Activated naive CD4-positive, alpha-beta T cell (primary cell): ENCODE measurements at places on chromosomes 3 and 15.

GRCh38 chr15:70857562-70858285 is 3.8 kb upstream of the LARP6 start:
- no peak for DNase-seq

DNA sequence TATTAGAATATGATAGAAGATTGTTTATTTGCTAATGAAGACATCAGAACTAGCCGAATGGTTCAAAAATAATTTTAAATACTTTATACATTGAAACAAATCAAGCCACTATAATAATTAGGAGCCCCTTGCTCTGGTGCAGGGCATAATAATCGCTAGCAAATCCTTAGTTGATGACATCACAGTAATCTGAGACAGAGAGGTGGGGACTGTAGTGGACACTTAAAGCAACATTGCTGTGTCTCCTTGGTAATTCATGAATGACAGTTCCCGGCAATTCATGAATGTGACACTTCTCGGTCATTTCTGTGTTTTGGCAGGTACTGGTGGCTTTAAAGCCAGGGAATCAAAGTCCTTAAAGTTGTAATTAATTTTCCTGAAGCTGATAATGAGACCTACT is 114.3 kb downstream of the PPM1L start:
- DNase-seq = no peak

GRCh38 chr15:69498282-69498681 is 45.7 kb downstream of the RPLP1 start:
- DNase-seq = no peak

DNA sequence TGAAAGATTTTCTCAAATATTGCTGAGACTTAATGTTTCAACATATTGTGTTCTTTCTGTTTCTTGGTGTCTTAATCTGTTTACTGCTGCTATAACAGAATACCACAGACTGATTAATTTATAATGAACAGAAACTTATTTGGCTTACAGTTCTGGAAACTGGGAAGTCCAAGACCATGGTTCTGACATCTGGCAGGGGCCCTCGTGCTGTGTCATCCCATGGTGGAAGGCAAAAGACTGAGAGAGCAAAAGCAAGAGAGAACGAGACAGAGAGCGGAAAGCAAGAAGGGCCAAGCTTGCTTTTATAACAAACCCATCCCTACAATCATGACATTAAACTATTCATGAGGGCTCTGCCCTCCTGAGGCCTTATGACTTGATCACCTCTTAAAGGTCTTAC is 88.7 kb downstream of the ARNT2 start:
- DNase-seq = no peak

- DNase-seq = no peak
Measured at GRCh38 chr15:78840661-78841375, 29.6 kb upstream of the ADAMTS7 start.

- DNase-seq = no peak
Measured at GRCh38 chr15:82537351-82537908, 2.8 kb downstream of the RPS17 start.

GRCh38 chr3:149999421-149999820 is 28.7 kb upstream of the PFN2 start:
- no peak for DNase-seq

DNA sequence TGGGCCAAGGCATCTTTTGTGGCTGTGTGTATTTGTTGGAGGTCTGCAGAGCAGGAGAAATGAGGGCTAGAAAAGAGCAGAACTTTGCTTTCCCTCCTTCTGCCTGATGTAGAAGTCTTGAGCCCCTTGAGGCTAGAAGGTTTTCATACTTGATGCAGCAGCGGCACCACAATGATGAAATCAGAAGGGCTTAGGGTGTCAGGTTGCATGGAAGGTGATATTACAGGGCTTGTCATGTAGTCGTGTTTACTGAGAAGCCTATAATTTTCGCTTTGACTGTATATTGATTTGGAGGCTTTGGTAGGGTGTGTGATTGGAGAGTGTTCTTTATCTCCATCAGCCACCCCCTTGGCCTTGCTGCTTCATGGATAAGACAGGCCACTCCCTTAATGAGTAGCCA is 339.8 kb downstream of the THSD4 start:
- DNase-seq = no peak

DNA sequence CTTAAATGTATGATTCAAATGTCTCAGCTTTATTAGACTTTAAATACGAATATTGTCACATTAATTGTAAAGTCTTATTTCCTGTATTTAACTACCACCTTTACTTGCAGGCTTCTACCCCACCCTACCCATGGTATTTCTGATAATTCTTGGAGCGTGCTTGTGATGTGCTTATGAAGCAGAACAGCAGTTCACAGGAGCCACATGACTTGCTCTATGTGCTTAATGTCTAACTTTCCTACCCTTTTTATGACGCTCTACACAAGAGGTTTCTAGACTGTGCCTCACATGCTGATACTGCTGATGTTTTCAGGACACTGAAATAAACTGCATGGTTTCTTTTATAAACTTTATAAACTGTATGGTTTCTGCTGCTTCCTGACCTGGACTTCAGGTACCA is 553.5 kb upstream of the CCDC54 start:
- DNase-seq = no peak

DNA sequence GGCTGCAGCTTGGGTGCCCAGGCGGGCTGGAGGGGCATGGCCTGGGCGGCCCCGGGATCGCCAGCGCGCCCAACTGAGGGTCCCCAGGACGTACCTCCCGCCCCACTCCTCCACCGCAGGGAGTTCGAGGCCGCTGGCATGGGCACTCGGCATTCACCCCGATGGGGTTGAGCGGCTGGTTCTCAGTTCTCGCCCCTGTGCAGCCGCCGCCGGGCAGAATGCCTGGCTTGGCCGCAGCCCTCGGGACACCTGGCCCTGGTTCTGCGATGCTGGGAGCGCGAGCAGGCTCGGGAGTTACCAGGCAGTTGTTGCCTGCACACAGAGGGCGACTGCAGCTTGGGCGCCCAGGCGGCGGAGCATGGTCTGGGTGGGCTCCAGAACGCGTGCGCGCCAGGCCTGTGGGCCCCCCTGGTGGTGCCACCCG is 121.4 kb downstream of the LMLN start:
- DNase-seq = no peak

GRCh38 chr15:42194513-42194912 is 13.6 kb downstream of the VPS39 start:
- DNase-seq = no peak

DNA sequence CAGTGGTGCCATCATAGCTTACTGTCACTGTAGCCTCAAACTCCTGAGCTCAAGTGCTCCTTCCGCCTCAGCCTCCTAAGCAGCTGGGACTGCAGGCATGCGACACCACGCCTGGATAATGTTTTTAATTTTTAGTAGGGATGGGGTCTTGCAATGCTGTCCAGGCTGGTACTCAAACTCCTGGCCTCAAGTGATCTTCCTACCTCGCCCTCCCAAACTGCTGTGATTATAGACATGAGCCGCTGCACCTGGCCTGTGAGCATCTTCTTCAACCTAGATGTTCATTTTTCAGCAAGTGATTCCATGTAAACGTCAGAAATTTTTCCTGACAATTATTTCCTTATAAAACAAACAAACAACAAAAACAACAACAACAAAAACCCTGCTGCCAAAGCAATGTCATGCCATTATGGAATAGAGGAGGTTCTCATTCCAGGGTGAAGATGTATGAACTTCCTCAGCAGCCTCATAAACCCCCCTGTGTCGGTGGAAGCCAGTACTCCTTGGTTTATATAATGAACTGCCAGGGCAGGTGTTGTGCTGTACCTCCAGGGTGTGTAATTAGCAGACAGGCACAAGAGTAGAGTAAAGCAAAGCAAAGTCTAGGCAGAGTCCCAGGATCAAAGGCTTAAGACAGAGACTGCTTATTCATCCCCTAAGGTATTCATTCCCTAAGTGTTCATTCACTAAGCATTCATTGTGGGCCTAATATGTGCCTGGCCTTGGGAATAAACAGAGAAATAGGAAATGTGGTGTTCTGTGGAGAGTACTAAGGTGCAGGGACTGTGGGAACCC is 44.6 kb downstream of the NR2C2 start:
- no peak for DNase-seq

- DNase-seq = no peak
Measured at GRCh38 chr3:30477149-30477921, 129.1 kb upstream of the TGFBR2 start.

DNA sequence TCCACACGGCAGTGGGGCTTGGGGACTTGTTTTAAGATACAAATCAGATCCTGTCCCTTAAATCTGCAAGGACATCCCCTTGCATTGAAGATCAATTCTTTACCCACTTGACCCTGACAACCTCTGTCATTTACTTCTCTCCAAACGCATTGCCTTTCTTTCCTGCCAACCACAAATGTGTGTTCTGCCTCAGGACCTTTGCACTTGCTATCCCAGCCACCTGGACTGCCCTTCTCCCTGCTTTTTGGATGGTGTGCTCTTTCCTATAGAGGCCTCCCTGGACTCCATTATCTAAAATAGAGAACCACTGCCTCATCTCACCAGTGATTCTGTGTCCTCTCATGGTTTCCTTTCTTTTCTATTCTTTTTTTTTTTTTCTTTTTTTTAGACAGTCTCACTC is 1.5 kb upstream of the RPL29 start:
- DNase-seq = no peak

DNA sequence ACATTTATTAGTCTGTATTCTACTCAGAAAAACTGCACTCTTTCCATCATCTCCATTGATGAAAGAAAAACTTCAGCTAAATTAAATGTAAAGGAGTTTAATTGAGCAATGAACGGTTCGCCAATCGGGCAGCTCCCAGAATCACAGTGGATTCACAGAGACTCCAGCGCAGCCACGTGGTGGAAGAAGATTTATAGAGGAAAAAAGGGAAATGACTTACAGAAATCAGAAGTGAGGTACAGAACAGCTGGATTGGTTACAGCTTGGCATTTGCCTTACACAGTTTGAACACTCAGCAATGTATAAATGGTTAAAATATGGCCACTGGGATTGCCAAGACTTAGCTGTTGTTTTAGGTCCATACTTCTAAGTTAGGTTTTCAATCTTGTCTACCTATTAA is 2.8 kb upstream of the SUCLG2 start:
- DNase-seq = no peak

DNA sequence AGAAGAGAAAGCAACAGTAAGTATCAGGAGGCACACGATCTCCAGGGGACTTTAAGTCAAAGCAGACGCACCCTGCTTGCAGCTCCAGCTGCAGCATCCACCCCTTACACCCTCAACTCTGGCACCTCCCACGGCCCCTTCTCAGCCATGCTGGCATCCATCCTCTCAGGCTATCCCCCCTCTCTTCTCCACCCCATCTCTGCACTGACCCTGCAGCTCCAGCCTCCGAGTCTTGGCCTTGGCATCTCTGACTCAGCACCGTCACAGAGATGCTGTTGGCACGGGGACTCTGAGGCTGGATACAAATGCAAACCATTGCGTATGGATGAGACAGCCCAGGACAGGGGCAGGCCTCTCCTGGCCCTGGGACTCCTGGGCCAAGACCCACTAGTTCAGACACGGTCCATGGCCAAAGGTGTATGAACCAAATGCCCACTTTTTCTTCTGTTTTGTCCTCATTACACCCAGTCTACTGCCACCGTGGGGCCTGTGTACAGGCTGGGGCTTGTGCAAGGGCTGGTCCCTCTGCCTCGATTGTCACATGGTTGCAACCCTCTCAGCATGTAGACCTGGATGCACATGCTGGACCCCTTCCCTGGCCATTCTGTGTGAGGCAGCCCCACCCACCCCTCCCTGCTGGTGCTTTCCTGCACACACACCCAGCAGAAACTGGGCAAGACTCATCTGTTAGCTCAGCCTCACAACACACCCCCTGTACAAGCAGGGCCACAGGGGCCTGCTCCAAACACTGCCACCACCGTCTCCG is 18.7 kb upstream of the ZXDC start:
- no peak for DNase-seq

DNA sequence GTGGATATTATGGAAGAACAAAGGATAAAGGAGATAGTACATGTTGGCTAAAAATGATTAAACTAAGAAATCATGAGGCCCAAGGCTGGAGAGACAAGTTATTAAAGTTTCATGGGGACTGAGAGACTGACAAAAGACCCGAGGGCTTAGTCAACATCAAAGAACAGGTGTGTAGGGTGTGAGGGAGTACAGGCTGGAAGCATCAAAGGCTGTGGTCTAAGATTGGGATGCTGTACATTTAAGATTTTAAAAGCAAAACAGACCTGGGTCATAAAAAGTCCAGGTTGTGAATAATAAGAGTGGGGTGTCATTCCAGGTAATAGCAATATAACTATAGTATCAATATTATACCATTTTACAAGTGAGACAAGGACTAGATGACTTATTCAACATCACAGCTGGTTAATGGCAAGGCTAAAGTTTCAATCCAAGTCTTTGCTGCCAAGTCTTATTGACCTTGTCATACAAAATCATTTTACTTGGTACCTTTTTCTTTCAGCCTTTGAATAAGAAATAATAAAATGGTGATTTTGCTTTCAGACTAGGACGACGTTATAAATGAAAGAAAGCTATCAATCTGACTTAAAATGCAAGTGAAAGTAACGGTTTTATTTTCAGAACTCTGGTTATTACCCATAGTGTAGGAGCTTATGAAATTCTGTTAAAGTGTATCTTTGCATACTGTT is 211.6 kb downstream of the TNIK start:
- no peak for DNase-seq

GRCh38 chr3:24303057-24303754 is 191.4 kb downstream of the THRB start:
- DNase-seq = no peak

- no peak for DNase-seq
Measured at GRCh38 chr15:27545494-27546255, 553.4 kb downstream of the OCA2 start.

GRCh38 chr3:55203546-55203945 is 275.7 kb upstream of the LRTM1 start:
- no peak for DNase-seq

- no peak for DNase-seq
Measured at GRCh38 chr15:64640146-64640871, 135.1 kb downstream of the RBPMS2 start.

- DNase-seq = no peak
Measured at GRCh38 chr15:85280203-85280602, 100.2 kb upstream of the AKAP13 start.

GRCh38 chr3:102619361-102619760 is 184.5 kb downstream of the ZPLD1 start:
- DNase-seq = no peak

DNA sequence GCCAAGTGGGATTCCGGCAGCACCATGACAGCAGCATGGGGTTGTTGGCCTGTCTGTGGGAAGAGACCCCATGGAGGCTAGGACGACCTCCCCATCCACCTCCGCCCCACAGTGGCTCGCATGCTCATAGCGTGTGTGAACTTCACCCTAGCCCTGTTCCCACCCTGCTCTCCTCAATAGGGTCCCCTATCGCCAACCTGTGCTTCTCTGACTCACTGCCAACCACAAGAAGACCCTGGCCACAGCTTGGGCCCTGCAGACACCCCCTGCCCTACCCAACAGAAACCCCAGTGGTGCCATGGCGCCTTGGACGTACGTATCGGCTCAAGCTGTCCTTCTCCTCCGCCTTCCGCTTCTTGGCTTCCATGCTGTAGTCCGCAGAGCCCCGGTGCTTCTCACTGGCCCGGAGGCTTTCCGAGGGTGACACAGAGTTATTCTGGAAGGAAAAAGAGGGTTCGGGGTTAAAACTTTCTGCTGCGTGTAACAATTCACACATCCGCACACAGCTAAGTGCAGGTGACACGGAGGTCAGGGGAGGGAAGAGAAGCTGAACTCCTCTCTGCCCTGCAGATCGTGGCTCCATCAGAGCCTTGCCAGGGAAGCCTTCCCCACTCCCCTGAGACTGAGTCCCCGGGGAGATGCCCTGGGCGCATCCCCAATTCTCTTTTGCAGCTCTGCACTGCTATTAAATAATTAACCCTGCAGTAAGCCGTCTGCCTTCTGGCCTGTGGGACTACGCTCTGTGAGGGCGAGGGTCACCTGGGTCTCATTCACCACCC is 37.3 kb downstream of the TLE3 start:
- DNase-seq = no peak
